Stimulated activated CD4-positive, alpha-beta T cell treated with anti-CD3 and anti-CD28 coated beads, TNF-alpha, amount 100 ng/mL, for 4 hours (primary cell): ENCODE measurements at places on chromosomes 12 and 14.

DNA sequence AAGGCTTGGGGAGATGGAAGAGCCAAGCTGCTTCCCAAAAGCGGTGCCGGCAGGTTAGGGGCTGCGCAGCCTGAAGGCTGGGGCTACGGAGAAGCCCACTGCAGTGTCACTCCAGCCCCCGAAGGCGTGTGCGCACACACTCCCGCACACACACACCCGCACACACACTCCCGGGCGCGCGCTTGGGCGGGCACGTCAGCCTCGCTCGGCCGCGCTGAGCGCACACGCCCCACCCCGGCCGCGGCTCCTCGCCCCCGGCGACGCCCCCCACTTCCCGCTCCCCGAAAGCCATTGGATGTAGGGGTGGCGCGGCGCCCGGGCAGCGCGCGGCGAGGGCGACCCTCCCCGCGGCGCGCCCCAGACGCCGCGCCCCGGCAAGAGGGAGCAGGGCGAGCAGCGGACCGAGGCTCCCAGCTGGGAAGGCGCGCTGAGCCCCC is at the start of gene KCNK10:
Gene KCNK10, minus strand, starts transcription at position 184 of the 437 bp plus-strand sequence. CDS start 471 bp downstream, outside the sequence.
- no peak for DNase-seq

- no peak for DNase-seq
Measured at GRCh38 chr14:92417759-92418158, 94.8 kb downstream of the SLC24A4 start.

DNA sequence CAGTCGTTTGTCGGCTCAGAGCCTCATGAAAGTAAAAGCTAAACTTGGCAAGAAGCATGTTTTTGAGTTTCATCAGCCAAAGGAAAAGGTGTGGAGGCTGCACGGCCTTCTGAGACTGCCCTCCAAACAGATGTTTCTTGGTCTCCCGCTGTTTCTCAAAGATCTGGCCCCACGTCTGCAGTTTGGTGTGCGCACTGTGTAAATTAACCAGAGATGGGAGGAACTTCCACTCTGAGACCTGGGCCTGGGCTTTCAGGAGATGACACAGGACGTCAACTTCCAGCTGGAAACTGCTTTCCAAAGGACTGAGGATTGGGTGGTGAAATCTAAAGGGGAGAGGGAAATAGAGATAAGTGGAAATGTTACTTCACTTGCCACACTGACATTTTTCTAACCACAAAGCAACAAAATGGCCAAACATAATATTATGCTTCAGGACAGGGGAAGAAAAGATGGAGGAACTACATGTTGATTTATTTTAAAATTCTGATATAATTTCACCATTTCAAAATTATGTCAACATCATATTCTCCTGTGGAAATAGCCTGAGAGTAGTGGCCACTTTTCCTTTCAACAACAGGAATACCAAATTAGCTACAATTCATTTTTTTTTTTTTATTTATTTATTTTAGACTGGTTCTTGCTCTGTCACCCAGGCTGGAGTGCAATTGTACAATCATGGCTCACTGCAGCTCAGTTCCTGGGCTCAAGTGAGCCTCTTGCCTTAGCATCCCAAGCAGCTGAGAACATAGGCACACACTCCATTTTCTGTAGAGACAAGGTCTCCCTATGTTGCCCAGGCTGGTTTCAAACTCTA is 27.6 kb downstream of the KICS2 start:
- DNase-seq, result no peak

DNA sequence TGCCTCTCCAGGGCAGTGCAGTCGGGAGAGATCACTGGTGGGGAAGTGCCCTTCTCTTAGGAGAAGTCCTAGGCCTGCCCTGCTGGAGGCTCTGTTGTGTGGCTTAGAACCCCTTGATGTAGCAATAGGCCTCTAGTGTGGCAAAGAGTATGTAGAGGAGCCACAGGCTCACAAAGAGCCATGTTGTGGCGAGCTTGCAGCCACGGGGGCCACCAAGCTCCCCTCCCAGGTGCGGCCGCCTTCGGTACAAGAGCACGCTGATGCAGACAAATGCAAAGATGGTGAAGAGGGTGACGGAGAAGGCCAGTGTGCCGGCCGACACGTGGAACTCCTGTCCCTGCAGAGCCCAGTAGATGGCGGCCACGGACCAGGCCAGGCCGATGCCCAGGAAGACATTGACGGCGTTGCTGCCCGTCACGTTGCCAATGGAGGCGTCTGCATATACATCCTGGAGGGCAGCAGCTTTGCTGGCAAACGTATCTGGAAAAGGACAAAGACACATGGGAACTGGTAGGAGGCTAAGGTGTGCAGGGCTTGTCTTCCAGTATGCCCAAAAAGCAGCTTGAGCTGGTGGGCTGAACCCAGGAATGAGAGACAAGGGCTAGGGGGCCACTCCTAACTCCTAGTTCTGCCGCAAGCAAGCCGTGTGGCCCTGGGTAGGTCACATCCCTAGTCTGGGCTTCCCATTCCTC is 142.8 kb downstream of the SLC8A3 start:
- DNase-seq, result no peak

GRCh38 chr12:3913278-3913677 is 40.1 kb upstream of the PARP11 start:
- DNase-seq, result no peak

- no peak for DNase-seq
Measured at GRCh38 chr12:69115099-69115498, 124.3 kb upstream of the CPSF6 start.

- DNase-seq, result no peak
Measured at GRCh38 chr12:90029317-90029716, 320.7 kb upstream of the ATP2B1 start.

DNA sequence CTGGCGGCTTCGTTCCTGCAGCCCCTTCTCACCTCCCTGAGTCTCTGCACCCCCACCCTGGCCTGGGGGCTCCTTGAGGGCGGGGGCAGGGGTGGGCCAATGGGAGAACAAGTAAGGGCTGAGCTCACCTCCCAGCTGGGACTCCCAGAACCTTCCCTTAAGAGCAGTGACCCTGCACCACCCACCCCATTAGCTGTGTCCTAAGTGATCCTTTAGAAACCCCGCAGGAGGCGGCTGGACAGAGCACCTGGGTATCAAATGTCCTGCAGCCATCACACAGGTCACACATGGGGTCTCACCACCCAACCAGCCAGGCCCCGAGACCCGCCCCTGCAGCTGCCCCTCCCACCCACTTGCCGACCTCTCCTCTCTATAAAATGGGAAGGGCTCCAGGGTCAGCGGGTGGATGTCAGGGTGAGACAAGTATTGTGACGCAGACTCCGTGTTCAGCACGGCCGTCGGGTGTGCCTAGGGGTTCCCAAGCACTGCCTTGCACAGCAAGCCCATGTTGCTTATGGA is 151.2 kb upstream of the C14orf180 start:
- DNase-seq, result no peak

- DNase-seq, result no peak
Measured at GRCh38 chr14:39762576-39763401, 330.6 kb upstream of the FBXO33 start.

DNA sequence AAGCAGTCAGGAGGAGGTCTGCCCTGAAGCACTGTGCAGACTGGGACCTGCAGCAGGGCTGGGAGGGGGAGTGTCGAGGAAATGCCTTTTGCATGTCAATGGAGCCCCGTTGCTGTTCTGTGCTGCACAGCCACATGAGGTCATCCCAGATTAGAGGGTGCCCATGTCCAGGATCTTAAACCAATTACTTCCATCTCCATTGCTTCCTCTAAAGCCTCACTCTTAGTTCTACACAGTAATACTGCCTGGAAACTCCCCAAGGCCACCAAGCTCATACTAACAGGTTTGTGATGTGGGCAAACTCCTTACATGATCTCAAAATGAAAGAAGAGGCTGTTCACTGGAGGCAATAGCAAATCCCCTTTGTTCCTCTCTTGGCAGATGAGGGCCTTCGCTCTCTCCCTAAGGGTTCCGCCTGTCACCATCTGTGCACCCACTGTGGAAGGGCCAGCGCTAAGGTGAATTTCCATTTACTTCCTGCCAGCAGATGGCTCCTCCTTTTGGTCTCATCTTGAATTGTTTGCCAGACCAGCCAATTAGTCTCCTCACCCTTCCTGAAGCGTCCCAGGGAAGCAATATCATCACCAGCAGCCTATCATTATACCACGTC is 35.4 kb upstream of the LTA4H start:
- DNase-seq, result no peak

DNA sequence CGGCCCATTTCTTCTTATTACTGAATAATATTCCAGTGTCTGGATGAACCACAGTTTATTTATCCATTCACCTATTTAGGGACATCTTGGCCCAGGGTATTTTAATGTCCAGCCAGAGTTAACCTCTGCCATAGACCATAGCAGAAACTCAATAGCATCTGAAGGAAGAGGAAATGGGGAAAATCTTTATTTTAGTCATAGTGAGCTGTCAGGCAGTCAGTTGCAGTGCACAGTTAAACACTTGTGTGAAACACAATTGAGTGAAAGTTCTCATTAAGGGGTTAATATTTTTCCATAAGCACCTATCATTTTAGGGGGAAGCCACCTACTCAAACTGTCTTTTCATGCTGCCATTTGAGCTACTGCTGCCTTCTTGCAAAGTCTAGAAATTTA is 197.3 kb upstream of the PPFIA2 start:
- no peak for DNase-seq
